Ovary (tissue), 10 donors: ENCODE measurements at places on chromosomes 2 and 18. TPM values are rescaled to one million over a fixed set of nuclear protein-coding genes. Genes with fewer than 3 reads are reported as not detected.

GRCh38 chr18:63850636-63851035, 36.9 kb upstream of the SERPINB2 start:
- no peak for DNase-seq

GRCh38 chr18:55988537-55988936, 400.5 kb upstream of the TCF4 start:
- no peak for DNase-seq

Gene RGPD3
- 0.15 TPM for total RNA-seq

Gene FBXO15
- total RNA-seq: 13.6 TPM

GRCh38 chr2:86037141-86037794, 68.4 kb downstream of the POLR1A start:
- peak; percentile 79 for DNase-seq

GRCh38 chr18:58896268-58896667, 31.6 kb downstream of the ZNF532 start:
- DNase-seq: no peak

Gene FAHD2B
- total RNA-seq: 12.4 TPM

DNA sequence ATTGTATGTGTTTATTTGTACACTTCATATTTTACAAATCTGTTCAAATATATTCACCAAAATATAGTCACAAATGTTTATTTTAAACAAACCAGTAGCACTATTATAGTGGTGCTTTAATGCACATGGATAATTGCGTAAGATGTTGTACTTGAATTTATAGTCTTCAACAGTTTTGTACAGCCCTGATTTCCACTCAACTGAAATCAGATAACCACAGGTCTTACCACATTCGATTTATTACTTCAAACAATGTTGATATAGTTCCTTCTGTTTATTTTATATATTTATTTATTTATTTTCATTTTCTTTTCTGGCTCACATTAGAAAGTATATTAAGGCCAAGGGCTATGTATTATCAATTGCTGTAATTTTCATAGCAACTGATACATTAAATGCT, 99.4 kb upstream of the ZNF804A start:
- no peak for DNase-seq

GRCh38 chr2:46461709-46462171, 17.6 kb upstream of the TMEM247 start:
- DNase-seq: no peak

DNA sequence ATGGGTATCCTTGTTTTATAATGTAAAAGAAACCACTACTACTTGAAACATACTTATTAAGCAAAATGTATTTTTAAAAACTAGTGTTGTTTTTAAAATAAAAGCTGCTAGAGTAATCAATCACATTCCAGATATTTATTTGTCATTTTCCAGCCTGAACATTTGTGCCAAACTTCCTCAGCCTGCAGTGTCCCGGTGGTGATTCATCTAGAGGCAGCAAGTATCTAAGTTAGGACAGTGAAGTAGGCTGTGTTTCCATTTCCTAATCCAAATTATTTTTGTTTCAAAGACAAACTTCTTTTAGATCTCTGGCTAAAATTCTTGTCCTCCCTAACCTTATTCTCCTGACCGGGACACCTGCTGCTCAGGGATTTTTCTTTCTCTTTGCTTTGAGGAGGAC, 12.8 kb upstream of the GCG start:
- DNase-seq: no peak

DNA sequence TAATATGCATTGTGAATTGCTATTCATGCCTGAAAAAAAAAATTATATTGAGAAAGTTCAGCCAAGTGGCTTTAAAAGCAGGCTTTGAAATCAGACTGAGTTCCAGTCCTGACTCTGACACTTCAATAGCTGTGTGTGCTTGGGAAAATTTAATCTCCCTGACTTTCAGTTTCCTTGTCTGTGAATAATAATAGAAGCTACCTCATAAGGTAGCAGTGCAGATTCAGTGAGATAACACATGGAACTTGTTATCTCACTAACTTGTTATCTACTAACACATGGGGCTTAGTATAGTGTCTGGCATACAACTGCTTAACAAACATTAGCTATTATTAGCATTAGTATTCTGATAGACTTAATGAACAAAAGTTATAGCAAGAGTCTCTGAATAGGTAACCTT, 14.9 kb downstream of the ALS2 start:
- no peak for DNase-seq

Gene RBKS
- total RNA-seq: 6.5 TPM

Gene MBP
- 33.2 TPM for total RNA-seq

Gene FN1
- 96.3 TPM for total RNA-seq

Gene SCN3A
- 0.48 TPM for total RNA-seq

GRCh38 chr2:5482929-5483331, 209.3 kb upstream of the SOX11 start:
- peak; percentile 16 for DNase-seq

Gene SERPINE2
- total RNA-seq: 54.6 TPM

Gene KIAA2012
- 0.60 TPM for total RNA-seq

GRCh38 chr2:134429886-134430285, 176.0 kb downstream of the MGAT5 start:
- DNase-seq: no peak

Gene MAPRE3
- 41.0 TPM for total RNA-seq

DNA sequence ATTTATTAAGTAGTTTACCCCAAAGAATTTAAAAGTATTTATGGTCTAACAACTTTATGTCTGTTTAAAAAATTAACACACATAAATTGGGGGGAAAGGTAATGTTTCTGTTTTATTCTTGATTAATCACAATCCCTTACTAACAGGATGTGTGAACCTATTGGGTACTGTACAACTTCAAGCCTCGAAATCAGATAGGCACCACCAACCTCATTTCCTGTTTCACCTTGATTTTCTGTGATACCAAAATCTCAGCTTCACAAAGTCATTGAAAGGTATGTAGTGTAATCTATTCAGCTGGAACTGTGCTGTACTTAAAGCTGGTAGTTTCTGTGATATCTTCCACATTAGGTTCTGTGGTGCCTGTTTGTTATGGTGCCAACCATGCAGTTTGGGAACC, 4.0 kb downstream of the RNMT start:
- DNase-seq: no peak

Gene IL1F10
- not detected for total RNA-seq

DNA sequence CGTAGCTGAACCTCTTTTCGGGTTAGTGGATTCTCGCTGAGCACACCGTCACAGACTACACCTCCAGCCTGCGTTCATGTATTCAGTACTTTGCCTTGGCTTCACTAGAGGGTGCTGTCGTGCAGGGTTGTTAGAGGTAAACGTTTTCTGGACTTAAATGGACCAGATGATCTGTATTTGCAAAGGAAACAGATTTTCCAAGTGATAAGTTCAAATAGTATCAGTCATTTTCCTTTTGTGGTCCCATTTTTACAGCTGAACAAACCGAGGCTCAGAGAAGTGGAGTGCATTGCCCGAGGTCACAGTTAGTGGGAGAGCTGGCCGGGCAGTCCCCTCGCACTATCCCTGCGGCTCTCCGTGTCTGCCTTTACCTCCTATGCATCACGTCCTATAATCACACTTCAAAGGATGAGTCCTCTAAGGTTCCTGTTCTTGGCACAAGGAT, 125.9 kb downstream of the MAP4K4 start:
- DNase-seq: peak; percentile 46

DNA sequence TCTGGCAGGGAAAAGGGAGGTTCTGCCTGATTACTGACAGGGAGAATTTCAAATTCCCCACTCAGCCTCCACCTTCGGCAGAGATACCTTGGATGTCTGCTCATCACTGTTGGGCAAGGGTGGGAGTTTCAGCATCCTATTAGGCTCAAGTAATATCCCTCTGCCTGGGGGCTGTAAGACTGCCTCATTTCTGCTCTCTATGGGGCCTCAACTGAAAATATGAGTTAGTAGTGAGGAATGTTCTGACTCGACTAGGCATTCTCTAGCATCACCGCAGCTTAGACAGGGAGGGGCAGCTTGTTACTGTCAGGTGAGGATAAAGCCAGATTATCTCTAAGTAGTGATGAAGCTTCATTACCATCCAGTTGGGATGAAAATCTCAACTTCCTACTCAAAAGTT, 87.7 kb upstream of the LRP1B start:
- DNase-seq: no peak

Gene CABLES1
- total RNA-seq: 2.6 TPM

- DNase-seq: peak; percentile 16
Measured at GRCh38 chr2:241063093-241063551, 39.0 kb downstream of the MTERF4 start.

- no peak for DNase-seq
Measured at GRCh38 chr2:125867908-125868307, 788.0 kb upstream of the GYPC start.

- no peak for DNase-seq
Measured at GRCh38 chr2:62665446-62665845, 40.1 kb upstream of the EHBP1 start.

DNA sequence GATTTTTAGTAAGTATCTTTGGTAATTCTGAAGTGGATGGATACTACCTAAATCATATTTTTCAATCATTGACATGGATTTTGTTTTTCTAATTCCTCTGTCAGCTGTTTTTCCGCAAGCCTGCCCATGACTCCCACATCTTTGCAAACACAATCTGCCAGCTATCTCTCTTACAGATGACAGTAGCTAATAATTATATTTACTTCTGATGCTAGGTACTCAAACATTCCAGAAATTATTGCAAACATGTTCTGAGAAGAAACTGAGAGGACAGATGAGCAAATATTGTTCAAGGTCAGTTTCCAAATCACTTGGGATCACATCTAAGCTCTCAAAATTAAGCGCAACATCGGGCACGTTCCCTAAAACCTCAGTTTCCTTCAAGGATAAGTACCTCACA, 270.0 kb upstream of the CDH19 start:
- DNase-seq: no peak

GRCh38 chr2:121617042-121617599, 32.1 kb downstream of the CLASP1 start:
- DNase-seq: no peak

DNA sequence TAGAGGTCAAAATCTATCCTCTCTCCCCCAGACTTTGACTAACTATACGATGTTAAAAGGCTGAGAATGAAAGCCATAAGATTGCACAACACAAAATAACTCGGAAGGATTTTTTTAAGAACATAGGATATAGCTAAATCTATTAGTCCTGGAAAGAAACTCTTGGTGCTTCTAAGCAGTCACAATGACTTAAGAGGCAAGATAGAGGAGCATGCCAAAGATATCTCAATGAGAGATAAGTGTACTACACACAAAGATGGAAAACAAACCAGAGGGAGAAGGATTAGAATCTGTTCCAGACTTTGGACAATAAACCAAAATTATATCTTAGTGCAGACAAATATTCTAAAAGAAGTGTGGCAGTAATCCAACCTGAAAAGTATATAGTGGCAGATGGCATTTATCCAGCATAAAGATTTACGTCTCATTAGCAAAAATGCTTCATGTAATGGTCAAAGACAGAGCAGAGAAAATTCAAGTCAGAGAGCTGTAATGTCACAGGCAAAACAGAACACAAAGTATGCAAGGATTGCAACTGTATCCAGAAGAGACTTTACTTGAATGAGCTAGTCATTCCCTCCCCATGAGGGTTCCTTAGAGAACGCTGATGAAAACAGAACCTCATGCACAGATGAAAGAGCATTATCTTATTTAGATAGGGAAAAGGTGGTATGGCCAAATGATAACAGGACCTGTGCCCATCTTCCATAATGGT, 28.8 kb upstream of the EVA1A start:
- DNase-seq: no peak

Gene LDLRAD4
- total RNA-seq: 4.1 TPM

Gene GKN1
- total RNA-seq: not detected

DNA sequence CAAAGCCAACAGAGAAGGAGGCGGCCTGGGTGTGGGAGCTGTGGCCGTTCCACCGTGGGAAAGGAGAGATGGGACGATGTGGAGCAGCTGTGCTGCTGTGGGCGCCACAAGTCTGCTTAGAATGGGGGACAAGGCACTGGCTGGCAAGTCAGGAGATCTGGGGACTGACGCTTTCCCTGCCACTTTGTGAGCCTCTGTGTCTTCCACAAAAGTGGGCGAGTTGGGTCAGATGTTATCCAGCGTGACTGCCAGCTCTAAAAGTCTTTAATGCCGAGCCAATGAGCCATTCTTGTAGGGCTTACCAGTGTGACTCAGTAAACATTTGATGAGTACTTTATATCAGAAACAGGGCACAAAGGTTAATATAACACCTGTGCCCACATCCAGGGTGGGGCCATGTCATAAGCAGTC, 113.6 kb upstream of the MGAT5 start:
- no peak for DNase-seq

Gene PFN4
- total RNA-seq: 0.52 TPM

Gene MAP4K4
- total RNA-seq: 60.9 TPM

DNA sequence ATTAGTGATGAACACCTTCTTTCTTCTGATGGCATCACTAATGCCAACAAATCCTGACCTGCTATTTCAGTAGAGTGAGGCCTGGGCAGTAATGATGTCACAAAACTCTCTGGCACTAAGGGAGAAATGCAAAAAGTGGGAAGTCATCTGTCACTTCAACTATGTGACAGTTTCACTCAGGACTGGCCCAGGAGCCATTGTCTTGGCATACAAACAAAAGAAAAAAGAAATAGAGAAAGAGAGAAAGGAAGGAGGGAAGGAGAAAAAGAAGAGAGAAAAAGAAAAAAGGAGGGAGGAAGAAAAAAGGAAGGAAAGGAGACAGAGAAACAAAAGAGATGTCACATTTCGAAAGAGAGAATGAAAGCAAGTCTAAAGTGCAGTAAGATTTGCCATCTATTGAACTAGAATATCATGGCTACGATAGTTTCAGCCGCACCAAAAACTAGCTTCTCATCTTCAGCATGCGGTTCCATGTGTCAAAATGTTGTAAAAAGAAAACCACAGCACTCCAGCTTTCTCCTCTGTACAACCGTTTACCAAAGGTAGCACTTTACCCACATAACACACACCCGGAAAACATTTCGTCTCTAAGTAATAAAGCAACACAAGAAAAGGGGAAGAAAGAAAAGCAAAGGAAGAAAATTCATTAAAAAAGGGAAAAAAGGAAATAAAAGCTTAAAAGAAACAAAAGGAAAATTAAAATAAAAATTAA, 50.1 kb downstream of the CD226 start:
- DNase-seq: no peak

DNA sequence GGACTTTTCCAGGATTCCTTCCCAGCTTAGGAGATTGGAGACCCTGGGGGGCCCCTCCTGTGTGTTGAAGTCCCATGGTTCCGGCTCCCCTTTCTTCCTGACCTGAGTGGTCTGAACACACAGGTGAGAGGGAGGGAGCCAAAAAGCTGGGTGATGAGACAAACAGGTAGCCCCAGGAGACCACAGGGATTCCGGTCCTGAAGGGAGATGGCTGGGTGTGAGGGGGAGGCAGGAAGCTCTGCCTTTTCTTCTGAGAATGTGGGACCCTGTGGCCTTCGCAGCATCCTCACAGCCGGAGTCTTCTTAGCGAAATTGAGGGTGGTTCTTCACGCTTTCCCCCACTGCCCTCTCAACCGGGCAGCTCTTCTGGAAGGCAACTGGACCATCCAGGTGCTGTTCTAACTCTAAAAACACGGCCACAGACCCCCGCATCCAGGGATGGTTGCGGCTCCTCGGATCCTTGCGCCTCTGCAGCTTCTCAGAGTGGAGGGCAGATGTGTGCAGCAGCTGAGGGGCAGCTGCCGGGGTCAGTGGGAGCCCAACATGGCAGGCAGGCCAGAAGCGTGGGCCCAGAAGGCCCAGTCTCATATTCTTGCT, 4.4 kb downstream of the SLC66A3 start:
- DNase-seq: no peak

GRCh38 chr2:100077456-100077855, 64.9 kb downstream of the AFF3 start:
- DNase-seq: no peak

Gene CEP192
- 48.6 TPM for total RNA-seq

GRCh38 chr2:191202881-191203397, 42.3 kb upstream of the MYO1B start:
- no peak for DNase-seq

Gene PRLH
- not detected for total RNA-seq
